ENCODE measurements at places on chromosomes 13 and 19.

GRCh38 chr19:16456652-16457194 lies 15.0 kb downstream of the EPS15L1 start:
- DNase-seq: no peak

- no peak for DNase-seq
Measured at GRCh38 chr13:90995614-90996013, 351.9 kb upstream of the MIR17HG start.

DNA sequence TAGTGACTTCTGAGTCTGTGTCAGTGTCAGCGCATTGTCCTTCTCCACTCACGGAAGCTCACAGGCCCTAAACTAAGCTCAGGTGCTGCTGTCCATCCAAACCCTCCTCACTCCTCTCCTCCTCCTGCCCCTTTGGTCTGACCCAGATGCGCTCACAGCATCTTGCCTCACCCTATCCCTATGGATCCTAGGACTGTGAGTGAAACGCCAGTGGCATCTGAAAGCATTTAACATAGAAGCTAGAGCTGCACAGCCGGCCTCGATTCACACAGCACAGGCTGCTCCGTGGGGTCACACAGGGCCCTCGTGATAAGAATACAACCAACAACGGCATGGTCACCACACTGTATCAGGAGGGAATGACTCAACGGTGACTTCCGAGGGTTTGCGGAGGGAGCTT lies 149.1 kb upstream of the SPACA7 start:
- DNase-seq: no peak

DNA sequence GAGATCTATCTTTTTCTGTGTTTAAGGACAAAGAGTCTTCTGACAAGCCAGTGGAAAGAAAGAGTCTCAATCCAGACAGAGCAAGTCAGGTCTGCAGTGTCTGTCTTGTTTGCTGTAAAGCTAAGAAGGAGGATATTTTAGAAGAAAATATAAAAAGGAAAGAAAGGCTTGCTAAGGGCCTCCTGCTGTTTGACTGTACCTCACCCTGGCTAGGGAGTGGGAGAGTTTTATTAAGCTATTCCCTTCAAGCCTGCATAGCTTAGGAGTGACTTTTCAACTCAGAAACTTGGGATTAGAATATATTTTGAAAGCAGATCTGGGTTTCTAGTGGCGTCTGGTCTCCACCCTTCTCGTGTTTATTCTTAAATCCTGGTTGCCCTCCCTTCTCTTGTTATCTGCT lies 460.0 kb downstream of the COG6 start:
- no peak for DNase-seq

GRCh38 chr13:112208656-112209055 lies 141.7 kb downstream of the SOX1 start:
- no peak for DNase-seq

DNA sequence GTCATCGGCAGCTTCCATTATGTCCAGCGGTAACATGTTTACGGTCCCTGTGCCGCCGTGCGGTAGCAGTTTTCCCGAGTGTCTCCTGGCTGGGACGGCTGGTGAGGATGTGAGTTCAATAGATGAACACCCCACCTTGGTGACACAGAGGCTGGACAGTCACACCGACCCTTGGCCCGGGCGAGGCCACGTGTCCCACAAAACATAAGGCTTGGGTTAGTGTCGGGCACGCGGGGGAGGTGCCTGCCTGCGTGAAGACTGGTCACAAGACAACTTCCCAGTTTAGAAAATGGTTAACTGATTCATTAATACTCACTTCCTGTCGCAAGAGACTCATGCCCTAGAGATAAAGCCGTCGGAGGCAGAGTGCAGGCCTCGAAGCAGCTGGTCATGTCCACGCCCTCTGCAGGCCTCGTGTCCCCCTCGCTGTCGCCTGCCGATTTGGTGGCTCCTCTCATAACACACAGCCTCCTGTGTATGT lies 17.2 kb downstream of the RASA3 start:
- DNase-seq: no peak

DNA sequence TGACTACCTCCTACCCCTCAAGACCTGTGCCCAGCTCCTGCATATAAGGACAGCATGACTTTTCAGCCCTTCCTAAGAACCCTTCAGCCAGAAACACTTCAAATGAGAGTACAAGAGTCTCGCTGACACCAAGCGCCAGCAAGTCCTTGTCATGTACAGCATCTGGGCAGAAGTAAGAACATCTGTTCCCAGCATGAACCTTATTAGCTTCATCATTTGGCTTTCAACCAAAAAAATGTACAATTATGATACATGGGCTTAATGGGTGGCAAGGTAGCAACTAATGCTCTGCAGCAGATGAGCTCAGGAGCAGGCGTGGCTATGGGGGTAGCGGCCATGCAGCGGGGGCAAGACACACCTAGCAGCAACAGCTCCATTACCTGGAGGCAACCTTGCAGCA lies 487.6 kb downstream of the COG6 start:
- no peak for DNase-seq

GRCh38 chr13:36344173-36344572 lies 2.0 kb downstream of the SPART start:
- no peak for DNase-seq

DNA sequence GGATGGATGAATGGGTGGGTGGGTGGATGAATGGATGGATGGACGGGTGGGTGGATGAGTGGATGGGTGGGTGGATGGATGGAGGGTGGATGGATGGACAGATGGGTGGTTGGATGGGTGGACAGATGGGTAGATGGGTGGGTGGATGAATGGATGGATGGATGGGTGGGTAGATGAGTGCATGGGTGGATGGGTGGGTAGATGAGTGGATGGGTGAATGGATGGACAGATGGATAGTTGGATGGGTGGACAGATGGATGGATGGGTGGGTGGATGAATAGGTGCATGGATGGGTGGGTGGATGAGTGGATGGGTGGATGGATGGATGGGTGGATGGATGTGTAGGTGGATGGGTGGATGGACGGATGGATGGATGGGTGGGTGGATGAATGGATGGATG lies 17.8 kb downstream of the SHC2 start:
- DNase-seq: no peak

DNA sequence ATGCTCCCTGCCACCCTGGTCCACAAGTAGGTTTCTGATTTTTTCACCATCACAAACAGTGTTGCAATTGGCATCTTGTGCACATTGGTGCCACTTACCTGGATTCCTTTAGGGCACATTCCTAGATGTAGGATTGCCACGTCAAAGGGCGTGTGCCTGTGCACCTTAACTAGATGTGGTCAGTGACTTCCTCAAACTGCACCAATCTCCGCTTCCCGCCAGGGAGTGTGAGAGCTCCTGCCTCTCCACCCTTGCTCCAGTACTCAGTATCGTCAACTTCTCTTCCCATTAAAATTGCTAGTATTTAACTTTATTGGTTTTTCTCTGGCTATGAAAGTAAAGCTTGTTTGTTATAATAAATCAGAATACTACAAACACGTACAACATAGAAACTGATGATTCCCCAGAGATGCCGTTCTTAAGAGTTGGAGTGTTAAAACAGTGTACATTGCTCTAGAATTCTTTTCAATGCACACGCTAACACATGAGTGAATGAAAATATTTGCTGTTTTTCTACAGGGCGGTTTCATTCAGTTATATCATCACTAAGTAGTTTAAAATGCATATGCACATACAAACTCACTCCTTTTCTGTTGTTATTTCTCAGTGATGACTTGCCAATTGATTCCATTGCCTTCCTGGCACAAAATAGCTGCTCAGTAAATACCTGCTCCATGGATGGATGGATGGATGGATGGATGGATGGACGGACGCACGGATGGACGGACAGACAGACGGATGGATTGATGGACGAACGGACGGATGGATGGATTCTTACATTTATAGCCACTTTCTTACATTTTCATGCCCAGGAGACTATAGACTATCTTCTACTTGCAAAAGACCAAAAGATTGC lies 23.4 kb downstream of the CCNE1 start:
- no peak for DNase-seq

GRCh38 chr13:51223560-51224270 lies 1.5 kb downstream of the FAM124A start:
- DNase-seq: no peak

- DNase-seq: no peak
Measured at GRCh38 chr13:39273953-39274738, 235.9 kb downstream of the NHLRC3 start.

DNA sequence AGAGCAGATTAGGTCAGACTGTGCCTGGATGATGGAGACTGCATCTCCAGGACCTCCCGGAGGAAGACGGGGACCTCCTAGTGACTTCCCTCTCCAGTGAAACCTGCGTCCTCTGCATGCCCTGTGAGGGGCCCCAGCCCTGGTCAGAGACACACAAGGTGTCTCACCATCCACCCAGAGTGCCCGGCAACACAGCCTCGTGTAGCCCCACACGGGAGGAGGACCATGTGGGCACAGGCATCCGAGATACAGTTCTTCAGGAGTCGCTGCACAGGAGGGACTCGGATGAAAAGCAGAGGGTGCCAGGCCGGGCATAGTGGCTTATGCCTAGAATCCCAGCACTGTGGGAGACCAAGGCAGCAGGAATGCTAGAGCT lies 64.8 kb downstream of the PEPD start:
- no peak for DNase-seq

GRCh38 chr13:113777311-113778260 lies 18.6 kb downstream of the TMEM255B start:
- no peak for DNase-seq

DNA sequence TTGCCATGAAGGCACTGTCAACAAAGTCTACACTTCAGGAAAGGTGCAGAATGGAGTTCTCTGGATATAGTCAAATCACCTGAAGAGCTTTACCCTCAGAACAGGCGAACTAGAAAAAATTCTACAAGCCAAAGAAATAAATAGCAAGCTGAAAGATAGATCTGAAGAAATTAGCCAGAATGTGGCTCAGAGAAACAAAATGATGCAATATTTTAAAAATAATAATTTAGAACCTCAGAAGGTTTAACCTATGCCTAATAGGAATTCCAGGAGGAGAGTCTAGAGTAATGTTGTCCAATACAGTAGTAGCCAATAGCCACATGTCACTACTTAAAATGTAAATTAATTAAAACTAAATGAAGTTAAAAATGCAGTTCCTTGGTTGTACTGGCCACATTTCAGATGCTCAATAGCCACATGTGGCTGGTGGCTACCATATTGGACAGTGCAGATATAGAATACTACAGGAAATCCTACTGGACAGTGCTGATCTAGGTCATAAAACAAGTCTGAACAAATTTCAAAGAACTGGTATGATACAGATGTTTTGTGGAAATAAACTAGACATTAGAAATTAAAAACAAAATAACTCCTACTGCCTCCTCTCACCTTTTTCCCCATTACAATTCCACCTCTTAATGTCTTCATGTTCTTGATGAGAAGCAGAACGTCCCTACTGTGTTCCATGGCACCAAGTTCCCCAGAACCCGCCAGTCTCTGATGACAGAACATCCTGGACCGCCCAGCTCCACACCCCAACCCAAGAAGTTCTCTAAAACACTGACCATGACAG lies 679 bp upstream of the CDADC1 start:
- no peak for DNase-seq

DNA sequence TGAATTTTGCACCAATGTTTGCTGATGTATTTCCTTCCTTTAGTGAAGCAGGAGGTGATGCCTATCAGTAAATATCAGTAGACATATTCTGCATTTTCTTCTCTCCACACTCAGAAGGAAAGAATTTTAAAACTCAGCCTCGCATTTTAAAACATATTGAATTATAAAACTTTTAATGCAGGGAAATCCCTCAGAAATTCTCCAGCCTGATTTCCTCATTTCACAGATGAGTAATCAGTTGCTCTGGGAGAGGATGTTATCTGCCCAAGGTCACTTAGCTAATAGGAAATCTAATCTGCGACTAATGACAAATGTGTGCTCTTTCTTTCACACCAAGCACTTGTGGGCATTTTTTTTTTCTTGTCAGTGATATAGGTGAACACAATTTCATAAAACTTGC lies 320.6 kb downstream of the ITGBL1 start:
- no peak for DNase-seq

- no peak for DNase-seq
Measured at GRCh38 chr19:42466521-42467182, 23.9 kb upstream of the CXCL17 start.

- DNase-seq: no peak
Measured at GRCh38 chr19:18660939-18661670, 22.4 kb upstream of the CRTC1 start.

GRCh38 chr19:45110851-45111266 lies 17.9 kb downstream of the PPP1R37 start:
- no peak for DNase-seq

- no peak for DNase-seq
Measured at GRCh38 chr13:100063333-100063732, 25.6 kb upstream of the PCCA start.

DNA sequence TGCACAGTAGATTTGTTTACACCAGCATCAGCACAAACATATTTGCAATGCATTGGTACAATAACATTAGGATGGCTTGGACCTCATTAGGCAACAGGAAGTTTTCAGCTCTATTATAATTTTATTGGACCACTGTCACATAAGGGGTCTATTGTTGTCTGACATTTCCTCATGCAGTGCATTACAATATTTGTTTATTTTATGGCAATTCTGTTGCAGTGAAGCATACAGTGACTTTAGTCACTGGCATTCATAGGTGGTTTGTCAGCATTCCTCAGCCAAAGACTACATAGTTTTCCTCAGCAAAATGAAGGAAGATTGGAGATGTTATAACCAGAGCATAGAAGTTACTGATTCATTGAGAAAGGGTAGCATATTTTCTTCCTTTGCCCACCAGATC lies 1732.9 kb downstream of the PCDH9 start:
- no peak for DNase-seq

DNA sequence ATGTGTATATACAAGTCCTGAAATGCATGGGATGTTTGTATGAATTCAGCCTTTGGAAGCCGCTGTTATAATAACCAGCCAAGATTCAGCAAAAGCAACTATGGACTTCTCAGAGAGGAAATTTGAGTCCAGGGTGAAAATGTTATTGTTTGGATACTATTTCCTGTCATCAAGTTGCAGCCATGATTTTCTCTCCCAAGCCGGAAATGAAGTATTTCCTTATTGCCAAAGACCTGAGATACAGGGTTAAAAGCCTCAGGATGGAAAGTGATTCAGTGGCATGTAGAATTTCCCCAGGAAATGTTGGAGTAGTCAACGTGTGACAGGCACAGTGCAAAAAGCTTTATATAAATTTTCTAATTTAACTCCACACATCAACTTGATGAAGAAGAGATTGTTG lies 133.9 kb downstream of the IRS2 start:
- DNase-seq: no peak

- DNase-seq: no peak
Measured at GRCh38 chr13:34030782-34031181, 212.8 kb downstream of the RFC3 start.

GRCh38 chr13:44386913-44387556 lies 13.4 kb downstream of the SERP2 start:
- no peak for DNase-seq

DNA sequence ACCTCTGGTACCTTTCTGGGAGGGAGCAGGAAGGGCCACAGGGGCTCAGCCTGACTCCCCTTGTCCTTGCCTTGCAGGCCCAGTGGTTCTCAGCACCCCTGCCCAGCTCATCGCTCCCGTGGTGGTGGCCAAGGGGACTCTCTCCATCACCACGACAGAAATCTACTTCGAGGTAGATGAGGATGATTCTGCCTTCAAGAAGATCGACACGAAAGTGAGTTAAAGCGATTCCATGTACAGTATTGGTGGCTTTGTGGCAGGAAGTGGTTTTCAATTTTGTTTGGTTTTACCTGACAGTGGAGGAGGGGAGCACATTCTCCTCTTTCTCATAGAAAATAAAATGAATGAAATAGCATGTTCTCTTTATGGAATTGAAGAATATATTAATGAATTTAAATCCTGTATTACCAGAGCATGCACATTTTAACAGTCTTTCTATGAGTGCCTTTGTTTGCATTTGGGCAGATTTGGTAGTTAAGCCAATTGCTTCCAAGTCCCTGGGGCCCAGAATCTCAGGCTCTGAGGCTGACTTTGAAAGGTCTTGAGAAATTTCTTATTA lies 4.1 kb downstream of the MAB21L1 start:
- no peak for DNase-seq
